ENCODE measurements at places on chromosomes 13 and 19. TPM values are rescaled to one million over a fixed set of nuclear protein-coding genes. Genes with fewer than 3 reads are reported as not detected.

The CRX gene
- polyA plus RNA-seq = not detected

The RUBCNL gene
- 0.26 TPM for polyA plus RNA-seq

The FARP1 gene
- polyA plus RNA-seq = 2.2 TPM

The TEX26 gene
- polyA plus RNA-seq = not detected

The TMEM190 gene
- polyA plus RNA-seq = not detected

The RFPL4AL1 gene
- polyA plus RNA-seq = not detected

The PCDH9 gene
- polyA plus RNA-seq = 0.14 TPM
